Fibroblast of villous mesenchyme (primary cell): ENCODE measurements at places on chromosomes 3 and 15. TPM values are rescaled to one million over a fixed set of nuclear protein-coding genes. Genes with fewer than 3 reads are reported as not detected.

CYP1A1 gene
- total RNA-seq: not detected in 2 replicates

DNAJA4 gene
- 2.6 and 4.3 TPM in 2 replicates for total RNA-seq

CFAP91 gene
- 0.32 and 0.43 TPM in 2 replicates for total RNA-seq

QTRT2 gene
- 20.3 and 22.9 TPM in 2 replicates for total RNA-seq

ACSBG1 gene
- total RNA-seq: under 0.01 TPM in 1 of 2 replicates, not detected in the other

IRAK2 gene
- 3.2 and 8.2 TPM in 2 replicates for total RNA-seq

CLK3 gene
- total RNA-seq: 33.2 and 38.4 TPM in 2 replicates

EIF4A2 gene
- 319 and 691 TPM in 2 replicates for total RNA-seq

THSD4 gene
- total RNA-seq: 60.2 and 76.4 TPM in 2 replicates

- peak; percentile 24 for DNase-seq
These were observed 144.6 kb upstream of the TMCO5A start for GRCh38 chr15:37789881-37790280.

DNA sequence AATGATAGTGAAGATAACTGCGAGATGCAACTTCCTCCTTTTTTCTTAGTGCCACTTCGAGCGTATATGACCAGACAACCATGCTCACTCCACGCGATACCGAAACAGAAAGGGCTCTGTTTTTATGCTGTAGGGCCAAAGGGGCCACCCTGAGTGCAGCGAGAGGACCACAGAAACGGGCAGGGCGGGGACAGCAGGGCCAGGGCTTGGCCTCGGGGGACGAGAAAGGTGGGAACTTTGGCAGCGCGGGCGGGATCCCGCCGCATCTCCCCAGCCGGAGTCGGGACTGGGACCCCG is 483 bp downstream of the VPS13C start:
- DNase-seq: peak; percentile 74

GRCh38 chr15:41285285-41285684 is 47.1 kb downstream of the OIP5 start:
- DNase-seq: no peak

DNA sequence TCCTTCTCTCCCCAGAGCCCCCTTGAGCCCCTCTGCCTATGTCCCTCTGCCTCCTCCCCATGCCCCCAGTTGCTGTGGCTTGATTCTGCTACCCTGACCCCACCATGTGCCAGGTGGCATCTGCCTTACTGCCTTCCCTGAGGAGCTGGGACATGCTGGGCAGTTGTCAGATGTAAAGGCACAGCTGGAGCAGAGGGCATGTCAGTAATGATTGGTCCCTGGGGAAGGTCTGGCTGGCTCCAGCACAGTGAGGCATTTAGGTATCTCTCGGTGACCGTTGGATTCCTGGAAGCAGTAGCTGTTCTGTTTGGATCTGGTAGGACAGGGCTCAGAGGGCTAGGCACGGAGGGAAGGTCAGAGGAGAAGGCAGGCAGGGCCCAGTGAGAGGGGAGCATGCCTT is 3.5 kb upstream of the PPCDC start:
- no peak for DNase-seq

- DNase-seq: no peak
These were observed 388.5 kb downstream of the VPS13C start for GRCh38 chr15:61671736-61672135.

GRCh38 chr3:161800985-161801559 is 304.5 kb downstream of the OTOL1 start:
- no peak for DNase-seq

DNA sequence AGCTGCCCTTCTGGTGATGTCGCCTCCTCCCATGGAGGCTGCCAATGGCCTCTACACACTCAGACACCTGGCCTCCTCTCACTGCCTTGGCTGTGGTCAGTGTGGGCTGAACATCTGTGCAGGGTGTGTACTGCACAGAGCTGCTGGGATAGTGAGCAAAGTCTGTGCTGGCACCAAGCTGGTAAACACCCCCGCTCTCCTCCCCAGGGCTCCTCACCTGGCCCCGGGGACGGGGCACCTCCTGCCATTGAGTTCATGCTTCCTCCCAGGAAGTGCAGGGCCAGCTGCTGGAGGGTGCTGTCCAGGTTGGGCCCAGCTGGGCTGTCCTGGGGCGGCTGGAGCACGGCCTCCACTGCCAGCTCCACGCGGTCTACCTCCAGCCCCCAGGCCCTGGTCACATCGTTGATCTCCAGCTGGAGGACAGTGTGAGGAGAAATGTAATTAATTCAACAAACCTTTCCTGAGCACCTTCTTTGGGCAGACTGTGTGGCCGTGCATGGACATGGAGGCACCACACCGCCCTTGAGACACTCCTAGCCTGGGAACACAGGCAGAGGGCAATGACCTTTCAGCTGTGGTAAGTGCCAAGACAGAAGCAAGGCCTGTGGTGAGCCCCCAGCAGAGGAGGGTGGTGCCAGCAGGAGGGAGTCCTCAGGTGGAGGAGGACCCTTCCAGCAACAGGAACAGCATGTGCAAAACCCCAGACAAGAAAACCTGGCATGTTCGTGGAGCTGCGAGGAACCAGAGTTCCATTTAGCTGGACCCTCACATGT is 6.8 kb downstream of the STOML1 start:
- no peak for DNase-seq

- DNase-seq: no peak
These were observed 462.6 kb downstream of the PDCD6IP start for GRCh38 chr3:34261001-34261385.

GRCh38 chr3:117774130-117774529 is 1064.6 kb downstream of the TUSC7 start:
- no peak for DNase-seq

DNA sequence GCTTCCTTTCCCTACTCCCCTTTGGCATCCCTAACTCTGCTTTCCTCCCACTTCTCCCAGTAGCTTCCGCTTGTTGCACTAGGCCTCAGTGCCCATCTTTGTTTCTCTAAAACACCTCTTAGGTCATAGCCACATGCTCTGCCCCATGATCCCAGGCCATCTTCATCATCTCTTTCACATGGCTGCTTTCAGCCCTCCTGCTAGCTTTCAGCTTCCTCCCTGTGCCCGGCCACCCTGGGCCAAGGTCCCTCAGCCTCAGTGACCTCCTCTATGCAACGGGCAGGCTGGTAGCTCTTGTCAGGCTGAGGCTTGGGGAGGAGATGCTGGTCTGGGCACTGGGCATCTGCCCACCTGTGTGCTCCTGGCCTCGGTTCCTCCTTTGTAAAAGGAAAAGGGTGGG is 2.3 kb downstream of the PLEKHO2 start:
- no peak for DNase-seq

- DNase-seq: no peak
These were observed 141.4 kb downstream of the RBPMS2 start for GRCh38 chr15:64634027-64634426.

DNA sequence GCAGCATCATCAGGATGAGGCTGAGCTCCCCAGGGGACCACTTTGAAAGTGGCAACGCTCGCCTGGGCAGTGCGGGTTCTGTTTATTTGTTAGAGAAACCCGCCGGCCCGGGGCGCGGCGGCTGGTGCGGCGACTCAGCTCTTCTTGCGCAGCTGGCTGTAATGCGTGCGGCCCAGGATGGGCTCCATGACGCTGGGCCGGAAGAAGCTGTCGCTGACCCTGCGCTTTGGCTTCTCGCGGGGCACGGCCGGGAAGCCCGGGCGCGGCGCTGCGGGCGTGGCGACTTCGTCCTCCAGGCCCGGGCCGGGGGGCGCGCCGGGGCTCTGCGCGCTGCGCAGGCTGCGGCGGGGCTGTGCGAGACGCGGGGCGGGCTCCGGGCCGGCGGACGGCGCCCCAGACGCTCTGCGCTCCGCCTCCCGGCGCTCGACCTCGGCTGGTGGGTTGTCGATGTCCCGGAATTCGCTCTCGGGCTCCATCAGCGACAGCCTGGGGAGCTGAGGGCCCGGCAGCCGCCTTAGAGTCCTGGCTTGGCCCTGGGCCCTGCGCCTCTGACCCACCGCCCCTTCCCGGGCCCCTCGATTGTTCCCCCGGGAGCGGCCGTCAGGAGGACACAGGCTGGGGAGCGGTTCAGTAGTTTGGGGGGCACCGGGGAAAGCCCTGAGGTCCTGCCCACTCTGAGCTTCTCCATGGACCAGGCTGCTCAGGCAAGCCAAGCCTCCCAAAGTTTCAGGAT is 10.3 kb upstream of the KIF7 start:
- peak; percentile 78 for DNase-seq

DNA sequence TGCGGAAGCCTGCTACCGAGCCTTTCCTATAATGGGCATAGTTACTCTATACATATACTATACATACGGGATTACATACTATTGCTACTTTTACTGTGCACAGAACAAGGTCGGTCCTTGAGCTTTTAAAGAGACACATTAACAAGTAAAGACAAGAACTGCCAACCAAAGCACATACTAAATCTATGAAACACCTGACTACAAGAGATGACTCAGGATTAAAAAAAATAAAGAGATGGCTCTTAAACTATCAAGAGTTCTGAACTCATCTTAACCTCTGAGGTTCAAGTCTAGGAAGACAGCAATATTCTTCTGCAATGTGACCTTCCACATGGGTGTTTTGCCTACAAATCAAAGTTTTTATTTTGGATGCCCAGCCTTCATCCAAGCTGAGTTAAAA is 106.8 kb downstream of the TNIK start:
- no peak for DNase-seq

- no peak for DNase-seq
These were observed 65.5 kb downstream of the MYO1E start for GRCh38 chr15:59307165-59307537.

DNA sequence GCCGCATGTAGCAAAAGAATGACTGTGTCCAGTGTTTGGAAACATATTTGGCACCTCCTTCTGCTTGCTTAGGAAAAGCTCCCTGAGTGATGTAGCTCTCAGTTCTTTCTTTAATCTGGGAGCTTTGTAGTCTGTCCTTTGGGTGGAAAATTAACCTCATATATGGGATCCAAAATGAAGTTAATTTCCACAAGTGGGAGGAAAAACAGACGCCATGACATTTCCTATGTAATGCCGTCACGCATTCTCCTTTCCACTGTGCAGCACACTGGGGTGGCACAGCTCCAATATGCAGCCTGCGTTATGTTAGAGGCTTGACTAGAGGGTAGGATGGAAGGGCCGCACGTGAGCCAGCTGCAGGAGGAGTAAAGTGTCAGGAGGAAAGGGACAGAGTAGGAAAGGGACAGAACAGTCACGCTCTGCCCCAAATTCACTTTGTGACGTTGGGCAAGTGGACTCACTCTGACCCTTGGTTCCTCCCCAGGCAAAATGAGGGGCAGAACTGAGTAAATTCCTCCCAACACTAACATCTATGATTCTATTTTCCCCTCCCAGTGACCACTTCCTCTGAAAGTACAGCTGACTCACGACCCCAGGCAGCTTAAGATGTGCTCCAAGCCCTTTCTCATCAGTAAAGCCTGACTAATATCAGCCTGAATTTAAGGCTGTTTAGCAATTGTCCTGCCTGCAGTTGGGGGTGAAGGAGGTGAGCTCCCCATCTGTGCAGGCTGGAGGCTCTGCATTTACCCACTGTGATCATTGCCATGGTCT is 176.5 kb upstream of the PFN2 start:
- DNase-seq: peak; percentile 80

GRCh38 chr15:48267766-48268165 is 61.7 kb downstream of the SLC12A1 start:
- no peak for DNase-seq

DNA sequence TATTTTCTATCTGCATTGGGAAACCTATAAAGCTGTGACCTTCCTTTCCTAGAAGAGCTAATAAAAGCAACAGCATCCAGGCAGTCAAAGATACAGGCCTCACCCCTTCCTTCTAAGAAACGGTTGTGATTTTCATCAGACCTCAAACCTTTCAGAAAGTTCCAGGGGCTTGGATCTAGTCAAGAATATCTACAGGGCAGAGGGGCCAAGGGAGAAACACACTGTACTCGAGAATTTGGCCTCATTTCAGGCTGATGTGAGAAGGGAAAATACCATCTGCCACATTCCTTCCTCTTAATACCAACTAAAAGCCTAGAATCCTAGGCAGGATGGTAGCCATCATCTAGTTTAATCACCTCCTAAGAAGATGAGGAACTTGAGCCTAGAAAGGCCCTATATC is 24.5 kb upstream of the BCL6 start:
- no peak for DNase-seq

- no peak for DNase-seq
These were observed 72.9 kb downstream of the EPHA3 start for GRCh38 chr3:89180334-89180733.

DNA sequence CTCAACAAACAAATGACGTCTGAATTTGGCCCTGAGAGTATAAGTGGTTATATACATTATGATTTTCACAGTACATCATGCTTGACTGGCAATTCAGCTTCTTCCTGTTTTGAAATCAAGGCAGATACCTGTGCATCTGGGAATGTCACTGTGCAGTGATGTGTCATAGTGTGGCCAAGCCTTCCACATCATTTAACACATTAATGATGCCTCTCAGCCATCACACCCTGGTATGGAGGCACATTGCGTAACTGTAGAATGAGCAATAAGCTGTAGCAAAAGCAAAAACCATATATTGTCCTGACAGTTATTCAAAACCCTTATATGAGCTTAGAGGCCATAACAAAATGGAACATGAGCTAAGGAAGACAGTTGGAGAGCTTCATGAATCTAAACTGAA is 246.0 kb downstream of the EPHA3 start:
- no peak for DNase-seq

GRCh38 chr15:87227846-87228245 is 1028.7 kb downstream of the NTRK3 start:
- DNase-seq: peak; percentile 17

GRCh38 chr3:54671511-54671910 is 256.3 kb downstream of the LRTM1 start:
- DNase-seq: no peak

DNA sequence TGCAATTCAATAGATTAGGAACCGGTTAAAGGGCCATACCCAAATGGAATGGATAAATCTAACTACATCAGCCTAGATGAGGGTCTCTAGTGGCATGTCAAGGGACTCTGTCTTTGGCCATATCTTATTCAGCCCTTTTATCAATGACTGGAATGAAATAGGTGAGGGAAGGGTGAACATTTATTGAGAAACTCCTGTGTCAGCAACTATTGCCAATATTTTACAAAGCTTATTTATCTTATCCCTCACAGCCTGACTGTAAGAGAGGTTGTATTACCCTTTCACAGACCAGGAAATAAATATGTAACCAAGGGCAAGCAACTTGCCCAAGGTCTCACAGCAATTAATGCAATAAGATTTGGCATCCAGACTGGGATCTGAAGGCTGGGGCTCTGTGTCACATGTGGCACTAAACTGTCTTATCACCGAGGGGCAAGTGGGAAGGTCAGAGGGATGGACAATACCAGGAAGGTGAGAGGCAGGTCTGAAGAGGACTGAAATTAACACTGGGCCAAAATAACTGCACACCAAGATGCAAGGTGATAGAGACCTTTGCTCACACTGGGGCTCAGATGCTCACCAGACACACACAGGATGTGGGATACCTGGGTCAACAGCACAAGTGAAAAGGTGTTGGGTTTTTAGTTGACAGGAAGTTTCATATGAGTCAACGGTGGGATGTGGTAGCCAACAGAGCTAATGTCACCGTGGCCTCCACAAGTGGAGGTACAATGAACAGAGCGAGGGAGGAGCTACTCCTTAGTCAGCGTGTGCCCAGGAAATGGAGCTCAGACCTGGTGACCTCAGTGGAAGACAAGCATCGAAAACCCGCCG is 261.3 kb downstream of the RPLP1 start:
- no peak for DNase-seq

- DNase-seq: no peak
These were observed 90.7 kb downstream of the KLHL25 start for GRCh38 chr15:85704066-85704465.
